ENCODE measurements at places on chromosomes 16 and 17. TPM values are rescaled to one million over a fixed set of nuclear protein-coding genes. Genes with fewer than 3 reads are reported as not detected.

GRCh38 chr17:65529761-65530522 lies 31.5 kb downstream of the AXIN2 start:
- peaks cover 15% of the 10 kb centered on the region for H3K4me1 ChIP-seq
- H3K27ac ChIP-seq = no peak overlapping the region
- DNase-seq = no peak
- H3K36me3 ChIP-seq = no peaks in the 10 kb centered on the region
- no peaks in the 10 kb centered on the region for H3K27me3 ChIP-seq
- no peak overlapping the region for H3K4me3 ChIP-seq

- H3K27ac ChIP-seq = no peak overlapping the region
- H3K4me3 ChIP-seq = no peak overlapping the region
- H3K4me1 ChIP-seq = peaks cover 22% of the 10 kb centered on the region
- no peaks in the 10 kb centered on the region for H3K36me3 ChIP-seq
- peaks cover 4% of the 10 kb centered on the region for H3K27me3 ChIP-seq
These were observed 4.0 kb downstream of the KRT40 start for GRCh38 chr17:40980117-40980516.

GRCh38 chr16:79810449-79811189 lies 210.1 kb upstream of the MAF start:
- H3K27ac ChIP-seq = no peak overlapping the region
- H3K4me1 ChIP-seq = no peaks in the 10 kb centered on the region
- no peaks in the 10 kb centered on the region for H3K36me3 ChIP-seq
- H3K27me3 ChIP-seq = no peaks in the 10 kb centered on the region
- no peak overlapping the region for H3K4me3 ChIP-seq
- no peak for DNase-seq

SEZ6L2 gene
- total RNA-seq = 28.3 TPM

DRC3 gene
- 2.9 TPM for total RNA-seq

TSPAN10 gene
- total RNA-seq = 1.0 TPM

Measured in body of pancreas (tissue), 4 donors.